Mesothelial cell of epicardium (in vitro differentiated cells): ENCODE measurements at places on chromosomes 6 and 20. TPM values are rescaled to one million over a fixed set of nuclear protein-coding genes. Genes with fewer than 3 reads are reported as not detected.

- H3K27ac ChIP-seq = no peak overlapping the region
- DNase-seq = no peak
- no peak overlapping the region for H3K4me3 ChIP-seq
- H3K36me3 ChIP-seq = no peaks in the 10 kb centered on the region
- H3K27me3 ChIP-seq = peaks cover 49% of the 10 kb centered on the region
Observed at GRCh38 chr20:22861231-22861980, 173.7 kb upstream of the SSTR4 start.

GRCh38 chr20:58888521-58889333 lies 36.2 kb downstream of the GNAS start:
- no peaks in the 10 kb centered on the region for H3K27me3 ChIP-seq
- DNase-seq = peak; percentile 68
- peak overlapping the region; percentile 84 for H3K4me3 ChIP-seq
- H3K27ac ChIP-seq = peak overlapping the region; percentile 95
- H3K36me3 ChIP-seq = peaks cover 2% of the 10 kb centered on the region

- DNase-seq = no peak
- peaks cover 20% of the 10 kb centered on the region for H3K36me3 ChIP-seq
- no peak overlapping the region for H3K27ac ChIP-seq
Observed at GRCh38 chr20:13554076-13554475, 84.7 kb downstream of the TASP1 start.

DNA sequence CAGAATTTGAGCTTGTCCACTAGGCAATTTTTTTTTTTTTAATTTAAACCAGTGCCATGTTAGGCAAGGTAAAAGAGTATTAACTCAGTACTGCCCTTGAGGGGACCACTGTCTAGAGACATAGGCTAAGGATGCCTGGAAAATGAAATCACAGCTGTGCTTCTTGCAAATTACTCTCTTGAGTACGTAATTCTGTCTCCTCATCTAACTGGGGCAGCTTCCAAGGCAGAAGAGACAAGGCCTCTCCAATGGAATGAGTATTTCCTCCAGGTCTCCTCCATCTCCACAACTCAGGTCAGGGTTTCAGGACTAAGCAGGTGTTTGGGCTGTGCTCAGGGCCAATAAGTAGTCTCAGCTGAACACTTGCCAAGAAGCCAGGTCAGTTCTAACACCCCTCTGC lies 33.8 kb upstream of the MRPS10 start:
- H3K27ac ChIP-seq = peak overlapping the region; percentile 94
- DNase-seq = no peak
- peaks cover 26% of the 10 kb centered on the region for H3K4me1 ChIP-seq
- no peak overlapping the region for H3K4me3 ChIP-seq
- no peaks in the 10 kb centered on the region for H3K27me3 ChIP-seq

GRCh38 chr6:147503587-147503986 lies 4.9 kb upstream of the SAMD5 start:
- H3K27me3 ChIP-seq = peaks cover 11% of the 10 kb centered on the region
- H3K4me3 ChIP-seq = no peak overlapping the region
- H3K36me3 ChIP-seq = no peaks in the 10 kb centered on the region
- no peak for DNase-seq
- H3K4me1 ChIP-seq = peaks cover 7% of the 10 kb centered on the region

DNA sequence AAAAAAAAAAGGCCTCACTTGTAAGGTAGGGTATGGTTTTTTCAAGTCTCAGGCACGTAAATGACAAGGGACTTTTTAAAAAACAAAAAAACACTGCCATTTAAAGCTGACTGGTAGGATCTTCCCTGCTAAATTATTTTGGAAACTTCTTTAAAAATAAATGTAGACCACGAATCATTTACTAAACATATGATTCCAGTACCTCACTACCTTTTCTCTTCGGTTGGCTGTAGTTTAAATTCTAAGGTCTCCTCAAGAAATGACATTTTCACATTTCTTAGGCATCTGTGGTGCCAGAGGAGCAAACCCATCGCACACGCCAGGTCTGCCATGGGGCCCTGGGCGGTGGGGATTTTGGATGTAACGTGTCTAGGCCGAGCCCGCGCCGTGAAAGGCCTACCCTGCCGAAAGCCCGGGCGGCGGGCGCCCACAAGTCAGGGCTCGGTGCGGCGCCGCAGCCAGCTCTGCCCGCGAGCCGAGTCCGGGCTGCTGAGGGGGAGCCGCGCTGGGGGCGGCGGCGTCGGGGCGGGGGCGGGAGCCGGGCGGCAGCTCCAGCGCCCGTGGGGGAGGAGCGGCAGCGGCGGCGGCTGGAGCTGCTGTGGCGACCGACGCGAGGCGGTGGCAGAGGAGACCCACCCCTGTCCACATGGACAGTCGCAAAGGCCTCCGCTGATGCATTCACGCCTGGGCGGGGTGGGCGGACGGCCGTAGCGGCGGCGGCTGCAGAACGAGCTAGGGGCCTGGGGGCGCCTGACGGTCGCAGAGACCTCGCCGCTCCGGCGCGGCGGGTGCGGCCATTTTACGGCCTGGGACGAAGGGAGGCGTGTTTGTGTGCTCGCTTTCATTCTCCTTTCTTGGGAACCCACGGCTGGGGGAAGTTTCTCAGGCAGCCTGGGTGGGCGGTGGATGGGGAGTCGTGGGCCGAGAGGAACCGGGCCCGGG lies at the start of gene SENP6:
Gene SENP6, plus strand, starts transcription at position 577 of the 942 bp plus-strand sequence. CDS start 645 bp downstream, outside the sequence.
- H3K4me1 ChIP-seq = peaks cover 34% of the 10 kb centered on the region
- peak; percentile 55 for DNase-seq
- H3K4me3 ChIP-seq = peak within 1 kb of the TSS; percentile 97

DNA sequence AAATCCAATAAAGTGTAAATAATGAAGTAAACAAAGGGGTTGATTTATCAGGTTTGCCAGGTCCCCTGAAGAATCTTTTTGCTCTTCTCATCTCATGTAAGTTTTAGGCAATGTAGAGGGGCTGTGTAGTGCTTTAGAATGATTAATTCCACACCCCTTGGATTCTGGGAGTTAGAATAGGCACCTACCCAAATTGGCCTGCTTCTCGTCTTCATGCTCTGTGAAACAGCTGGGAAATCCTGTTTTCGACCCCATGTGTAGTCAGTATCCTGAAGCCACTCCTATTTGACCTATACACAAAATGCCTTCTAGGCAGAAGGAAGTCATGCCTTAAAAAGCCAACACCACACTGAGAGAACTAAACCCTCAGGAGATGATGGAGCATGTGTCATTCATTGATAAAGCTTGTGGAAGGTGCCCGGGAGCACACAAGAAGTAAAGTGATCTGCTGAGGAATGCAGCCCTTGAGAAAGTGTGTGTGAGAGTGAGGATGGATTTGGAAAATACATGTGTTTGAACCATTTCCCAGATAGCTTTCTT lies 170.9 kb downstream of the KLHL32 start:
- H3K36me3 ChIP-seq = no peaks in the 10 kb centered on the region
- H3K4me1 ChIP-seq = peaks cover 69% of the 10 kb centered on the region
- H3K4me3 ChIP-seq = no peak overlapping the region
- H3K27ac ChIP-seq = peak overlapping the region; percentile 75
- H3K27me3 ChIP-seq = no peaks in the 10 kb centered on the region

DNA sequence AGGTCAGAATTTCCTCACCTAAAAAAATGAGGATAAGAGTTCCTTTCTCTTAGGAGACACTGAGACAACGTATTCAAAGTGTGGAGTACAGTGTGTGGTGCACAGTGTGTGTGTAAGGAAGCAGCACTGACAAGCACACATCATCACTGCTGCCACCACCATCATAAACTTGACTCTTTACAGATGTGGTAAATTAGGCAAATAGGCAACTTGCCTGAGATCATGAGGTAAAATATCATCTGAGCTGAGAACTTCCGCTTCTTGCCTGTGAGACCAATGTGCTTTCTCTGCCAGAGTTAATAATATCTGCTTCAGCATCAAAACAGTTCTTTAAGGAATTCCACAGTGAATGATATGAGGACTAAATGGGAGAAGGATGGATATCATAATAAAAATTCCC lies 52.7 kb downstream of the LYRM4 start:
- no peaks in the 10 kb centered on the region for H3K36me3 ChIP-seq
- H3K4me3 ChIP-seq = no peak overlapping the region
- no peak for DNase-seq
- H3K27ac ChIP-seq = peak overlapping the region; percentile 80

DNA sequence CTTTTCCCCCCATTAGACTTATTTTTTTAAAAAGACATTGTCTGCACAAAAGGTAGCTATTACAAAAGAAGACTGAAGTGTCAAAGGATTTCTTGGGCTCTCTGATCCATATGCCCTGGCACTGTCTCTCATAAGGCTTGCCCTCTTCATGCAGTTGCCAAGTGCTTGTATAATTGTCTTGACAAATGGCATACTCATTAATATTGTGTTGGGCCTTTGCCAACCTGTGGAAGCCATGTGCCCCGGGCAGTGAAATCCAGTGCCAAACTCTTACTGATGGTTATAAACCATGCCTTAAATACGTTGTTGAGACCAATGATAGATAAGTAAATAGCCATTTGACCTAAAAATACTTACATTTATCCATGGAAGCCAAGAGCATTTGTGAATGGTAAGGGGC lies 98.1 kb downstream of the FARS2 start:
- no peak for DNase-seq
- no peak overlapping the region for H3K4me3 ChIP-seq
- H3K27ac ChIP-seq = no peak overlapping the region
- H3K36me3 ChIP-seq = no peaks in the 10 kb centered on the region
- no peaks in the 10 kb centered on the region for H3K27me3 ChIP-seq
- H3K4me1 ChIP-seq = peaks cover 3% of the 10 kb centered on the region

- H3K36me3 ChIP-seq = peaks cover 14% of the 10 kb centered on the region
- no peaks in the 10 kb centered on the region for H3K4me1 ChIP-seq
- no peak overlapping the region for H3K4me3 ChIP-seq
- H3K27ac ChIP-seq = no peak overlapping the region
- H3K27me3 ChIP-seq = no peaks in the 10 kb centered on the region
- no peak for DNase-seq
Observed at GRCh38 chr20:3109350-3110302, 25.1 kb upstream of the AVP start.

GRCh38 chr20:6994452-6994851 lies 227.0 kb downstream of the BMP2 start:
- H3K4me1 ChIP-seq = peaks cover 35% of the 10 kb centered on the region
- H3K36me3 ChIP-seq = no peaks in the 10 kb centered on the region
- no peak overlapping the region for H3K4me3 ChIP-seq
- H3K27ac ChIP-seq = no peak overlapping the region

- H3K36me3 ChIP-seq = no peaks in the 10 kb centered on the region
- no peak overlapping the region for H3K4me3 ChIP-seq
- H3K27ac ChIP-seq = no peak overlapping the region
- peaks cover 3% of the 10 kb centered on the region for H3K4me1 ChIP-seq
- no peaks in the 10 kb centered on the region for H3K27me3 ChIP-seq
- no peak for DNase-seq
Observed at GRCh38 chr20:63314015-63314471, 21.1 kb downstream of the COL20A1 start.

DNA sequence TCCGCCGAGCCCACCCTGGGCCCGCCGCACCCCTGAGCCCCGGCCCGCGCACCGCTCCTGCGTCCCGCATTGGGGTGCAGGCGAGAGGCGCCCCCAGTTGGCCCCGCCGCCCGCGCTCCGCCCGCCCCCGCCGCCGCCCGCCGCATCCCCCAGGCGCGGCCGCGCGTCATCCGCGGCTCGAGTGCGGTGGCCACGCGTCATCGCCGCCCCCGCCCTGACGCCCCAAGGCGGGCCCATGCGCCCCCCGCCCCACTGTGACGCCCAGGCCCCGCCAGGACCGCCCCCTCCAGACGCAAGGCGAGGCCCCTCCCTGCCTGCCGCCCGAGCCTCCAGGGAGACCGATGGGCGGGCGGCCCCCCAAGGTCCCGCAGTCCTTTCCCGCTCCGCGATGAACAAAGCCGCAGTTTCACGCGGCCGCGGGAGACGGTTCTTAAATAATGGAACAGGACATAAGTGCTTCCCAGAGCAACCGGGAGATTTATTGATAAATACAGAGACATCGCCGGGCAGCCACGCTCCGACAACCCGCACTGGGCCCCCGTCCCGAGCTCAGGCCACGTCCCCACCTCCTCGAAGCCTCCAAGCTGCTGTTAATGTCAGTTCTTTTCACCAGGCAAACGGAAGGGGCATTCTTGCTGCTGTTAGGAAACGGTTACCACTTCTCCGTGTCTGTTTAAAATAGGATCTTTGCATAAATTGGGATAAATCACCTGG lies at the start of gene ANKRD60:
Gene ANKRD60, minus strand, starts transcription at position 170 of the 714 bp plus-strand sequence. Its CDS starts 0 bp downstream, at position 170.
- DNase-seq = no peak
- H3K4me3 ChIP-seq = peak within 1 kb of the TSS; percentile 69
- peaks cover 78% of the 10 kb centered on the region for H3K27me3 ChIP-seq
- H3K36me3 ChIP-seq = no peaks in the 10 kb centered on the region
- H3K4me1 ChIP-seq = peaks cover 16% of the 10 kb centered on the region

- H3K4me3 ChIP-seq = no peak overlapping the region
- H3K27me3 ChIP-seq = peaks cover 4% of the 10 kb centered on the region
- H3K27ac ChIP-seq = no peak overlapping the region
- no peaks in the 10 kb centered on the region for H3K36me3 ChIP-seq
Observed at GRCh38 chr20:52746190-52746589, 226.0 kb upstream of the TSHZ2 start.

GRCh38 chr20:41005361-41005729 lies 23.3 kb upstream of the TOP1 start:
- H3K4me3 ChIP-seq = no peak overlapping the region
- H3K27ac ChIP-seq = peak overlapping the region; percentile 87
- H3K4me1 ChIP-seq = peaks cover 37% of the 10 kb centered on the region
- peaks cover 1% of the 10 kb centered on the region for H3K36me3 ChIP-seq
- no peaks in the 10 kb centered on the region for H3K27me3 ChIP-seq

- H3K4me3 ChIP-seq = peak within 1 kb of the TSS; percentile 97
- peak; percentile 97 for DNase-seq
- H3K27ac ChIP-seq = peak within 1 kb of the TSS; percentile 99
- H3K36me3 ChIP-seq = peaks cover 36% of the 10 kb centered on the region
- H3K27me3 ChIP-seq = no peaks in the 10 kb centered on the region
Observed at GRCh38 chr6:73520688-73521350, at the start of gene EEF1A1. TSS of gene EEF1A1 (minus strand) at chr6:73521032. CDS start at chr6:73520026, 1,006 bp downstream.

DNA sequence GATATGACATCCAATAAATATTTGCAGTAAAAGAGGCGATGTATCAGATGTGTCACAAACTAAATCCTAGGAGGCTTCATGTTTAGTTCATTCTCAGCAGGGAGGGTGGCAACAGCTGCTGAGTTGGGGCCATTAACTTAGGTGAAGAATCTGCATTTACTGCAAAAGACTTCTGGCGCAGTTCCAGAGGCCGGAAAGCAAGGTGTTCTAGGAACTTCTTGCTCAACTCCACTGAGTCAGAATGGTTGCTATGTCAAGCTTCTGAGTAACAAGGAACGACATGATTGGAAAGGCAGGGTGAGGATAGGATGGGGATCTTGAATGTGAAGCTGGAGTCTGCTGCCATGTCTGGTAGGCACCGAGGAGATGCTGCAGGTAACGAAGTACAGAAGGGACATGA lies 11.7 kb downstream of the ADNP start:
- H3K4me3 ChIP-seq = no peak overlapping the region
- peaks cover 62% of the 10 kb centered on the region for H3K4me1 ChIP-seq
- no peaks in the 10 kb centered on the region for H3K36me3 ChIP-seq
- peak overlapping the region; percentile 37 for H3K27ac ChIP-seq
- no peaks in the 10 kb centered on the region for H3K27me3 ChIP-seq

HSPA12B gene
- 11.5 to 13.0 TPM (median 12.0 TPM) in 3 replicates for total RNA-seq

KCNS1 gene
- 0.09 TPM in 1 of 3 replicates, not detected in the others for total RNA-seq

OR2J3 gene
- 0.07 to 0.16 TPM in 2 of 3 replicates, not detected in the other for total RNA-seq

MEP1A gene
- 0.16 TPM in 1 of 3 replicates, not detected in the others for total RNA-seq

SPATA25 gene
- 3.2 to 4.0 TPM (median 3.4 TPM) in 3 replicates for total RNA-seq

WASF1 gene
- total RNA-seq = 66.6 to 73.0 TPM (median 71.3 TPM) in 3 replicates

PANK2 gene
- 48.3 to 52.5 TPM (median 48.7 TPM) in 3 replicates for total RNA-seq

RIMS1 gene
- 5.8 to 6.3 TPM (median 6.0 TPM) in 3 replicates for total RNA-seq

PDE7B gene
- total RNA-seq = 15.9 to 18.2 TPM (median 16.5 TPM) in 3 replicates

BHLHE23 gene
- not detected in 3 replicates for total RNA-seq

ZSCAN23 gene
- total RNA-seq = 10.4 to 13.9 TPM (median 13.5 TPM) in 3 replicates

FILIP1 gene
- total RNA-seq = 9.7 to 11.3 TPM (median 10.4 TPM) in 3 replicates

ZC2HC1B gene
- total RNA-seq = 0.29 TPM in 1 of 3 replicates, not detected in the others

SLC16A10 gene
- 15.0 to 18.0 TPM (median 15.1 TPM) in 3 replicates for total RNA-seq

TRPC4AP gene
- 93.8 to 96.2 TPM (median 95.6 TPM) in 3 replicates for total RNA-seq

IL17A gene
- not detected in 3 replicates for total RNA-seq

METTL24 gene
- total RNA-seq = 25.5 to 28.1 TPM (median 25.7 TPM) in 3 replicates
